Smooth muscle cell of trachea (primary cell): ENCODE measurements at places on chromosomes 1 and 21. TPM values are rescaled to one million over a fixed set of nuclear protein-coding genes. Genes with fewer than 3 reads are reported as not detected.

Gene AIM2
- total RNA-seq: 0.58 TPM in 1 of 2 replicates, not detected in the other

Gene RGS1
- total RNA-seq: not detected in 2 replicates

Gene FCRLB
- 2.0 and 3.6 TPM in 2 replicates for total RNA-seq

Gene SPTA1
- total RNA-seq: under 0.01 TPM in 2 replicates

Gene ZNF683
- total RNA-seq: not detected in 2 replicates

Gene NES
- total RNA-seq: 58.2 and 110 TPM in 2 replicates

Gene CACNA1S
- total RNA-seq: not detected in 2 replicates
